ENCODE measurements at places on chromosomes 5 and 9. TPM values are rescaled to one million over a fixed set of nuclear protein-coding genes. Genes with fewer than 3 reads are reported as not detected.

GRCh38 chr9:24899463-24899862 lies 353.8 kb upstream of the IZUMO3 start:
- DNase-seq: no peak

DNA sequence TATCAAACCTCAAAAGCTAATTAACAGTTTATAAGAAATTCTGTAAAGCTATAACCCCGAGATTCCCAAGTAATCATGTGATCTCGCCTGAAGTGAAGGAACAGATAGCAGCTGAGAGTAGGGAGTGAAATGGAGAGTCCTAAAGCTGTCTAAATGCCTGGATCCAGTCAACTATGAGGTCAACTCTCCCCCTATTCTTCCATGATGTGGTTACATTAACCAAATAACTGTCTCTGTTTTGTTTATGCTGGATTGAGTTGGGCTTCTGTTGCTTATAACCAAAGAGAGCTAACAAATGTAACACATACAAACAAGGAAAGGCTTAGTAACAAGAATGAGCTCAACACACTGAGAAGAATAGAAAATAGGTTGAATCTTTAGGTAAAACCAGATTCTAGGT lies 41.6 kb downstream of the GKAP1 start:
- peak; percentile 27 for DNase-seq

DNA sequence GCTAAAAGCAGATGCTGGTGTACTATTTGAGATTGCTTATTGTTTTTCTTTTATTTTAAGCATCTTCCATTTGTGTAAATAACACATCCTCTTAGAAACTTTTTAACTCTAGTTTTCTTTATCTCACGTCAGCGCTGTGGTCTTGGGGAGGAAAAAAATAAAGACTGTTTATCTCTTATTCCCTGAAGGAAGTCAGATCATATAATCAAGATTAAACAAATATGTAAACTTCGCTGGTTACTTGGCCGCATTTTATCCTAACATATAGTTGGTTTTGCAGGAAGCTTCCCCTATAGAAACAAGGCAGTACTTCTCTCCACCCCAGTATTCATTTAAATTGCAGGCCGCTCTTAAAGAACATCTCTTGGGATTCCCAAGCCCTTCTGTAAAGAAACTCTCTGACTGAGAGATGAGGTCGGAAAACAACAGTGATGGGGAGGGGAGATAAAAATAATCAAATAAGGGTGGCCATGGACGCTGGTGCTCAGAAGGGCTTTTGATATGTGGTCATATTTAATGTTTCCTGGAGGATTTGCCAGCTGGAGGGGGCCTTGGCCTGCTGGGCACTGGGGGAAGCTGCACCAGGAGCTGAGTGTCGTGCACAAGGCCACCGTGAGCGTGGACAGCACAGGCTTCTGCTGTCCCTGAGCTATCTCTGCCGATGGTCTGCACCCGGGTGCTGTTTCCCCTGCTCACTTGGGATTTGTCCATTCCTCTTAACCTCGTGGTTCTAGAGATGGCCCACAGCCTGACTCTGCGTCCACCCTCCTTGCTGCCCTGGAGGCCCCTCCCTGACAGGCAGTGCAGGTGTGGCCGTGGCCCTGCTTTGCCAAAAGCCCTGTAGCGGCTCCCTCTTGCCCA lies 23.8 kb downstream of the NEURL1B start:
- peak; percentile 41 for DNase-seq

DNA sequence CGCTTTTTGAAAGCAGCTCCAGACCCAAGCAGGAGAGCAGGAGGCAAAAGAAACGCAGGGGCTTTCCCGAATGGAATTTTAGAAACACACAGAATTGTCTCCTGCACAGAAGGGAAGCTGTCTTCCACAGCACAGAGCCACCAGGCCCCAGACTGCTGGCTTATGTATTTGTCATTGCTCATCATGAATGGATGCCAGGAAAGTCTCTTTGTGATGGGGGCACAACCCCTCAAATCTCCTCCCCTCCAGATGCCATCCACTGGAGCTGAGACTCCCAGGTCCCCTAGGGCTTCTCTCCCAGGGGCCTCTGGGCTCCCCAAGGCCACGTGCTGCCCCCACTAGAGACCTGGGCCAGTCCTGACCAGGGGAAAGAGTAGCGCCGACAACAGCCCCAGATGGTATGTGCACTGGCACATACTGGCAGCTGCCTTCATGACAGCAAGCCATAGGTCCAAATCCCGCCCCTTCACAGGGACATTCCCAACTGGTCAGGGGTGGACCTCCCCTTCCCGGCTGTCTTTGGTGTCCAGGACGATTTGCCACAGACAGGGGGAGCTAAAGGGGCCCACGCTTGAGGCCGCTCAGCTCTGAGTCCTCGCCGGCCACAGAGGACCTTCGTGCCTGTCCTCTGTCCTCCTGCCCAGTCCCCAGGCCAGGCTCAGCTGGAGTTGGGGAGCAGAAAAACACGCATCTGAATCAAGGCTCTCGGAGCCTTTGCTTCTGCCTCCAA lies 127.8 kb downstream of the KCNIP1 start:
- no peak for DNase-seq

Gene TSLP
- total RNA-seq: 0.28 TPM
